ENCODE measurements at places on chromosomes 1 and 21.

DNA sequence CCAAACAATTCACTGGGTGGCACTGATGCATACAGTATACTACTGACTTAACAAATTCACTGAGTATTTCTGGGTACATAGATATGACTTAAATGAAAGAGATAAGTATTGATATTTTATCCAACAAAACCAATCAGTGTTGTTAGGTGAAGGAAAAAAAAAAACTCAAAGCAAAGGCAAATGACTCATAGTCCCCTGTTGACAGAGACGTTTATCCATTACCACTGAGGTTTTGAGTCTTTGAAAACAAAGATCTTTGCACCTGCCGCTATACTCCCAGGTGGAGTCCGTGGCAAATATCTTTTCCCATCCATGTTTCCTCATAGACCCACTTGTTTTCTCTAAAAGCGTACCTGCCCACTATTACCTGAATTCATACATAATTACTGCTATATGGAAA is 18.4 kb downstream of the DYNLT5 start:
- DNase-seq, result no peak

DNA sequence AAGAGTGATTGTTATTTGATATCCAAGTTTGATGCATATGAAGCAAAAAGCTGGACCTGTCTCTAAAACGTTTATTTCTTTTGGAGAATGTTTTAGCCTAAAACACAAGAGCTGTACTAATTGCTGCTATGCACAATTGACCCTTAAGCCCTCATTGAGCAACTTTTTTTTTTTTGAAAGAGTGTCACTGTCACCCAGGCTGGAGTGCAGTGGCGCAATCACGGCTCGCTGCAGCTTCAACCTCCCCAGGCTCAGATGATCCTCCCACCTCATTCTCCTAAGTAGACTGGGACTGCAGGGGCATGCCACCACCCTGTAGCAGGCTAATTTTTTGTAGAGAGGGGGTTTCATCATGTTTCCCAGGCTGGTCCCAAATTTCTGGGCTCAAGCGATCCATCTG is 129.1 kb downstream of the PIK3R3 start:
- no peak for DNase-seq

- no peak for DNase-seq
These were observed 14.9 kb downstream of the ATP1A4 start for GRCh38 chr1:160166166-160166868.

DNA sequence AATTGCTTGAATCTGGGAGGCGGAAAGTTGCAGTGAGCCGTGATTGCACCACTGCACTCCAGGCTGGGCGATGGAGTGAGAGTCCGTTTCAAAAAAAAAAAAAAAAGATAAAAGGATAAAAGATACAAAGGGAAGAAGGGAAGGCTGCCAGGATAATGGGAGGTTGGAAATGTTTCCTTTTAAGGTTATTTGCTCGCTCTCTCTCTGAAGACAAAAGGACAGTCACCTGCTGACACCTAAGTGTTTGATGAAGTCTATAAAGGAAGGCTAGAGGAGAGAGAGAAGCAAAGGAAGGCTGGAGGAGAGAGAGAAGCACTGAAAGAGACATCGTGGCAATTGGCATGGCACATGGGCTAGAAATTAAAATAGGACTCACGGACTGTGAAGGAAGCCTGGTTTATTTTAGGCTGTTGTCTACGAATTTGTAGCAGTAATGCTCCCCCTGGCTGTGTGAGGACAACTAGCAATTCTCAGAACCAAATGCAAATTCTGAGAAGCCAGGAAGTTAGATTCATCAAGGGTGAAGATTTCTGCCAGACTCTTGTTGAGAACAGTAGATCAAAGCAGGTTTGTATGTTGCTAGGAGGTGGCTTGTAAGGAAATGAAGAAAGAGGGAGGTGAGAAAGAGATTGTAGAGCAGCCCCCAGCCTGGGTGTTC is 154.2 kb downstream of the ZP4 start:
- no peak for DNase-seq

DNA sequence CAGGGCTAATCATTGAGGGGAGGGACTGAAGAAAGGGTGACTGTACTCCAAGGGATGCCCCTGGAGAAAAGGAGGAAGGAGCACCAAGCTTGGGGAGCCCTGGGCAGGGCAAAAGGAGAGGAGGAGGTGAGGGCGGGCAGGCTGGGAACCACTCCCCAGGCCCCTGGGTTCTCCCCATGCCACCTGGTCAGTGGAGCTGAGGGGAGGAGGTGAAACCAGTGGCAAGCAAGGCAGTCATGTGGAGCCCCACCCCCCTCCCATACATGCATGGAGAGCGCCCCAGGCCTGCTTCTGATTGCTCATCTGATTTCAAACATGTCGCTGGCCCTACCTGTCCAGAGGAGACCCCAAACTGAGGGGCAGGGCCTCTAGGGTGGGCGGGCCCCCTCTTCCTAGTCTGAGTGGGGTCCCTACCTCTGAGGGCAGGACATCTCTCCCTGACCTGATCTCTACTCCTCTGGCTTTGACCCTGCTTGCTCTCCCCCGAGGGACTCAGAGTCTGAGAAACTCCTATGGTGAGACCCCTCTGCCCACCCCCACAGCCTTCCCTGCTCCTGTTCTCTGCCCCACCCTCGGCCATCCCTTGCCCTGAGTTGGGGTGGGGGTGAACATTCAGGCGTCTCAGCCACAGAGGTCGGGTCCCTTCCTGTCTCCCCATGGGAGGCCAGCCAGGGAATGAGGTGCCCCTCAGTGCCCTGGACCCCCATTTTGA is 18.6 kb downstream of the INSRR start:
- no peak for DNase-seq

- no peak for DNase-seq
These were observed 9.0 kb downstream of the ZBTB18 start for GRCh38 chr1:244060117-244060516.
